ENCODE measurements at places on chromosomes 13 and 19.
A peak's percentile ranks its signal among the peaks of the same experiment; 100 is the strongest.

DNA sequence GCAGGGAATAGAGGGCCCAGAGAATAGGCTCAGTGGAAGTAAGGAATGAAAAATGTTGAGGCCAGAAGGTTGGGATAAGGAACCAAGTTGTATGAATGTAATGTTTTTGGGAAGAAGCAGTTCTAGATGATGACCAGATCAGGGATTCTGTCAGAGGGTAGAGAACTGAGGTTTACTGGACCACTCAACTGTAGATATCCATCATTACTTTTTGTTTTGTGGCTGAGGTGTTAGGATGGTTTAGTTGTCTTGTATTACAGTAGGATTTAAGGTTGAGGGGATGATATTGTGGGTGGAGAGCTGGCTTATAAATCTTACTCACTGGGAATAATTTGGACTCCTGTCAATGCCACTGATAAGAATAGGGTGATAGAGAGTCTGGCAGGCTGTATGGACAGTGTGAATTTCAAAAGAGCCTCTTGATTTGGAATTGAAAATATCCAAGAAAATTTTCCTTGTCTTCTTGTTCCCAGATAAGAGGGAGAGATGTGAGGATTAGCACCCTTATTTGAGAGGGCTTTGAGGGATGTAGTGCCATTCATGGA, 22.6 kb downstream of the NDFIP2 start:
- DNase-seq, result no peak

DNA sequence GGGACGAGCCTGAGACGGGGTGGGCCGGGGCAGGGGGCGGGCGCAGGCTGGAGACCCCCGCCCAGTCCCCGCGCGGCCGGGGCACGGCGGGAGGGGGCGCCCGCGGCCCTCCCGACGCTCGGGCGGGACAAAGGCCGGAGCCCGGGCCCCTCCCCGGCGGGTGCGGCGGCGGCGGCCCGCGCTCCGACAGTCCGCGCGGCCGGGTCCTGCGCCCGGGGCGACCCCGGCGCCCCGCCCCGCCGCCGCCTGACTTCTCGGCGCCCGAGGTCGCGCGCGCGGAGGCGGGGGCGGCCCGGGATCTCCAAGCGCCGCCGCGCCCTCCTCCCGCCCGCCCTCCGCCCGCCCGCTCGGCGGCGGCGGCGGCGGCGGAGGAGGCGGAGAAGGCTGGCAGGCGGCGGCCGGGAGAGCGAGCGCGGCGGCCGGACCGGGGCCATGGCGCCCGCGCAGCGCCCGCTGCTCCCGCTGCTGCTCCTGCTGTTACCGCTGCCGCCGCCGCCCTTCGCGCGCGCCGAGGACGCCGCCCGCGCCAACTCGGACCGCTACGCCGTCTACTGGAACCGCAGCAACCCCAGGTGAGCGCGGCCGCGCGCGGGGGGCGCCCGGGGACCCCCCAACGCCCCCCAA, at the start of gene EFNA2:
Gene EFNA2 (plus strand): TSS at position 137 of the 624 bp plus-strand sequence. CDS start 296 bp downstream, at position 433.
- peak; percentile 84 for DNase-seq

DNA sequence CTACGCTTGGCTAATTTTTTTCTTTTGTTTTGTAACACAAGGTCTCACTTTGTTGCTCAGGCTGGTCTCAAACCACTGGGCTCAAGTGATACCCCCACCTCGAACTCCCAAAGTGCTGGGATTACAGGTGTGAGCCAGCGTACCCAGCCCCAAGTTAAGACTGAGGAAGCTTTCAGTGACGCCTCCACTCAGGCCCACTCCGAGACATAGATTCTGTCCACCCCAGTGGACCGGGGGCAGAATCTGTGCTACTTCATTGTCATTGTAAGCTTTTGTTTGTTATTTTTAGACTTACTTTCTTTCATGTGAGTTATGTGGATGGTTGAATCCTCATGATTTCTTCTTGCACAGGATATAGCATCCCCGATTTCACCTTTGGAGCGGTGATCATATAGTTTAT, 156.9 kb upstream of the TSHZ3 start:
- no peak for DNase-seq

- DNase-seq, result no peak
These were observed 43.5 kb downstream of the ATP7B start for GRCh38 chr13:51967482-51968446.

GRCh38 chr19:20313894-20314293, 146.9 kb downstream of the ZNF486 start:
- DNase-seq, result no peak

- no peak for DNase-seq
These were observed 1.9 kb upstream of the GTF2F1 start for GRCh38 chr19:6394831-6395230.

DNA sequence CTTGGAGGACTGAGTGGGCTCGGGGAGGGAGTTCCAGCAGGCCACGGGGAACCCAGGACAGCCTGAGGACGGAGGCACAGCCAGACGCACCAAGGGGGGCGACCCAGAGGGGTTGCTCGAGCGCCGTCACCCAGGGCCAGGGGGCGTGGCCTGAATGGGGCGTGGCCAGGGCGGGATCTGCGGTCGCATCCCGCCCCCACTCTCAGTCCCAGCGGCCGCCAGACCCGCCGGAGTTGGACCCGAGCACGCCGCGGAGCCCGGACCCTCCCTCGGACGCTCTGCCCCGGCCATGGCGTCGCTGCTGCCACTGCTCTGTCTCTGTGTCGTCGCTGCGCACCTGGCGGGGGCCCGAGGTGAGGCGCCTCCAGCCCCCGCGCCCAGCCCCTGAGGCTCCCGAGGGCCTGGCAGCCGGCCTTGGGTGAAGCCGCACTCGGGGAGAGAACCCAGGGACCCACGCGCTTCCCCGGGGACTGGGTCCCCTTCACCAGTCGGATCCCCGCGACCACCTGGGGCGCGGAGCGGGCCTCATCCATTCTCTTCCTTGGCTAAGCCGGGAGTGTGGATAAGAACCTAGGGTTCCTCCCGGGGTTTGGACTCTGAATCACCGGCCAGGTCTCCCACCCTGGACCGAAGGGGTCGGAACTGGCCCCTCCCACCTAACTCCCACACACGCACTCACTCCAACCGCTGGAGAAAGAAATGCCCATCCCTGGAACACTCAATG, at the start of gene CILP2:
Gene CILP2 (plus strand): TSS at position 205 of the 724 bp plus-strand sequence. CDS start 85 bp downstream, at position 290.
- DNase-seq, result peak; percentile 96

GRCh38 chr13:94708031-94708859, 4.1 kb downstream of the SOX21 start:
- DNase-seq, result peak; percentile 48

DNA sequence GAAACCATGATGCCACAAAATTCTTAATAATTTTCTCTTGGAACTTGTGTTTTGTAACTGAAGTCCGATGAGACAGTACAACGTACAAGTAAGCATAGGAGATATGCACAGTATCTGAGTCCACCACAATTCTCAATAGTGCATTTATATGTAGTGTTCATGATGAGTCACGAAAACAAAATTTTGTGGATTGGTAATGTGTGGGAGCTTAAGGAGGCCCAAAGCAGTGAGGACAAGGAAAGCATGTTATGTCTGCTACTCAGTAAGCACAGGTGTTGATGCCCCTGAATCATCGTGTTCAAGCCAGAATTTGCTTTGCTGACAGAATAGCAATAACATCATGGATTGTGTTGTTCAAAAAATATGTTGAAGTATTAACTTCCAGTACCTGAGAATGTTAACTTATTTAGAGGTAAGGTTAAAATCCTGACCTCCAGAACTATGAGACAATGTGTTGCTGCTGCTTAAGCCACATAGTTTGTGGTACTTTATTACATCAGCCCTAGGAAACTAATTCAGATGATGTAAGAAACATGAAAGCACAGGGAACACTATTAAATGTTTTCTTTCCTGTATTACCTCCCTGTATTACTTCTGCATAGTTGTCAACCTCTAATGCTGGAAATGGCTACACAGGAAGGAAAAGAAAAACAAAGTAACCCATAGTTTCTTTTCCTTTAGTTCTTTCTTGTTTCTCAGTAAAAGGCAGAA, 201.3 kb downstream of the SLITRK6 start:
- no peak for DNase-seq

DNA sequence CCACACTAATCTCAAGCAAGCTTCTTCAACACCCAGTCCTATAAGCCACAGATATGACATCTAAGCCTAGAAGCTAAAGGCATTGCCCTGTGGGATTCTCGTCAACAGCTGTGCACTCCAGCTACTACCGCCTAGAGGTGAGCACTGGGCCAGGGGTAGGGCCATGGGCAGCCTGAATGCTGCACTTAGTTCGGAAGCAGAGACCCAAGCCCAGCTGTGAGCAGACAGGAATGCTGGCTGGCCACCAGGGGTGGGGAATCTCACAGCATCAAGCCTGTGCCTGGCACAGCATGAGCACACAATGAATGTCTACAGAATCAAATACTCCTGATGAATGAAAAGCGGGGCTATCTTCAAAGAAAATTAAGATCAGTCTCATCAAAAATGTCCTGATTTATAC, 167.5 kb upstream of the UBL3 start:
- DNase-seq, result no peak

GRCh38 chr13:108830916-108831315, 201.5 kb downstream of the MYO16 start:
- no peak for DNase-seq

DNA sequence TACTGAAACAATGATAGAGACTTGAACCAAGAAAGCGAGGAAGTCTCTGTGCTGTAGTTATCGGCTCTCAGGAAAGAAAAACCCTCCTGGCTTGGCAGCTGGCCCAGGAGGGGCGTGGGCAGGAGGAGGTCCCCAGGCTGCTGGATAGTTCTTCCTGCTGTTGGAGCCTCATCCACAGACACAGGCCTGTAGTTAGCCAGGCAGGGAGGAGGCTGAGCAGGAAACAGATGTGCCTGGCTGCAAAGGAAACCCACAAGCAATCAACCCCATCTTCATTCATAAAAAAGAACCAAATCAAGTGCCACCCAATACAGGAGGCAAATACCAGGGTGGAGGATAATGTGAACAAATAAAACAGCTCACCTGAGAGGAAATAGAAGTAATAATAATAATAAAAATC, 86.2 kb downstream of the IRS2 start:
- peak; percentile 87 for DNase-seq

DNA sequence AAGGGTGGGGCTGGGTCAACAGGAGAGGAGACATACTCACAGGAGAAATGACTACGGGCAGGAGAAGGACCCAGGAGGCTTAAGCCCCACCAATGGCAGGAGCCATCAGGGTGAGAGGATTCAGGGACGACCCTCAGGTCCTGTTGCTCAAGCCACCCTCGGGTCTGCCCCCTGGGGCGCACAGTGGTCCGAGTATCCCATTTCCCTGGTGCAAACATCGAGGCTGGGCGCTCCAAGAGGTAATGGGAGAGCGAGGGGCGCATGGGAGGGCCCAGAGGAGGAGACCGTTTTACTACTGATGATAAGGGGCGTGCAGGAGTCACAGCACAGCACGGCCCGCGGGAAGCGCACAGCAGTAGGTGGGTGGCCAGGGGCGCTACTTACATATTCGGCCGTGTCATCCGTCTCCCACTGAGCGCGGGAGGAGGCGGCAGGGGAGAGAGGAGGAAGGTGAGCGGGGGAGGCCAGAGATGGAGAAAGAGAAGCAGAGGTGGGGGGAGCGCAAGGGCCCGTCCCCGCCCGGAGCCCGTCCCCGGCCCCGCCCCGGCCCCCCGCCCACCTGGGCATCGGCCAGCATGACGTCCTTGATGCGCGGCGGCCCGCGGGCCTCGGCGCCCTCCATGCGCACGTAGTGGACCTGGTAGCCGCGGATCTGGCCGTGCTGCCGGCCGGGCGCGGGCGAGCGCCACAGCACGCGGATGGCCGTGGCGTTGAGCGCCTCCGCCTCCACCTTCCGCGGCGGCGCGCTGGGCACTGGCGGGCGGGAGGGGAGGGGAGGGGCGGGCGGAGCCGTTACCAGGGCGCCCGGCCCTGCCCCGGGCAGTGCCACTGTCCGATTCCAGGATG, 111.5 kb downstream of the PTPRS start:
- DNase-seq, result no peak

- no peak for DNase-seq
These were observed 6.5 kb downstream of the INSR start for GRCh38 chr19:7287722-7288121.

DNA sequence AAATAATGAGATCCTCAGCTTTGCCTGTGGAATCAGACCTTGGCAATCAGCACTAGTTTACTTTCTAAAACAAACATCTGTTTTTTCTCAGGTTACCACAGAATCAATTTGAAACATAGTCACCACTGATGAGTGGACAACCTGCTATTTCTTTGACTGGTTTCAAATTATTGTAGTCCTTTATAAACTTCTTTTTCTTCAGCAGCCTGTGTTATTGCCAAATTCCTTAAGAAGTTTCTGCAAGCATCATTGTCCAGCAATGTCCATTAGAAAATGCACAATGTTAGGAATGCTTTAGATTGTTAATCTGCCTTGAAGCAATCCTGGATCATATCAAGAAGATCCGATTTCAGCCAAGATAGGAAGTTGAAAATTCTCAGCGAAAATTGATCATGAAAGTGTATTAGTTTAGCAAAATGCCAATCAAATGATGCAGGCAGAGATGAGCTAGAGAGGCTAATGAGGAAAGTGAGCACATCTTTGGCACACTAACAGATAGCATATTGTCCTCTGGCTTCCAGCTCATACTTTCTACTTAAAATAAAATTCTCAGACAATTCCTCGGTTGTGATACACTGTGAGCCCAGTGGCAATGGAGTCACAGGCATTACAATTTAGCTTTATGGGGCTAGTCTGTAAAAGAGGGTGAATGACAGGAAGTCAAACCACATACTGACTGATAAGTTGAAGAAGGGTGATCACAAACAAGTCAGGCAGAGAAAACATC, 270.6 kb downstream of the SLITRK6 start:
- DNase-seq, result no peak

- no peak for DNase-seq
These were observed 68.5 kb upstream of the GTF3A start for GRCh38 chr13:27355894-27356293.

- no peak for DNase-seq
These were observed at the start of gene TRAPPC6A for GRCh38 chr19:45177817-45178261. TRAPPC6A (minus strand) TSS chr19:45178237; CDS start chr19:45178218, 19 bp downstream.

DNA sequence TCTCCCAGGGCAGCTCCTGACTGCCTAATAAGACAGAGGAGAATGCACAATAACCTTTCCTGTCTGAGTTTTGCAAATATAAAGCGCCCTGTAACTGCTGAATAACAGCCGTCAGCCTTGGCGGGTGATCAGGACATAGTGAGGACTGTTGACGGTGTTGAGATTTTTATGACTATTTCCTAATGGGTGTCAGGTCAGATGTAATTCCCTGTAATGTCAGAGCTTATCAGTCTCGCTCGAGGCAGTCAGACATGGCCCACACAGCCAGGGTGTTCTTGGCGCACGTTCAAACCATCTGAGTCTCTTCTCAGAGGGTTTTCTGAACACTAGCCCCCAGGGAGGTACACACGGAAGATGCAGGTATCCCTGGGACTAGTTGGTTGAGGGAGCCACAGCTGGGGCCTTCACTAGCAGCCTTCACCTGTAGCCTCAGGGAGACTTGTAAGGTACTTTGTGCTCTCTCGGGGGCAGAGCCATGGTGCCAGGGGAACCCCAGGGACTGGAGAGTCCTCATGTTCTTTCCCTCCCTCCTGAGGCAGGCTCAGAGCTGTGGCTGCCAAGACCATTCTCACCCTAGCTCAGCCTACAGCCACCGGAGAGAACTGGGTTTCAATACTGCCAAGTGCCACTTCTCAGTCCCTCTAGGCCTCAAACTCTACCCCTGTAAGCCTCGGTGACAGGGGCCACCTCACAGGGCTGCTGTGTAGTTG, 213.1 kb downstream of the UQCRFS1 start:
- no peak for DNase-seq
